ENCODE measurements at places on chromosomes 5 and 9. TPM values are rescaled to one million over a fixed set of nuclear protein-coding genes. Genes with fewer than 3 reads are reported as not detected.
A peak's percentile ranks its signal among the peaks of the same experiment; 100 is the strongest.

Gene FAM13B
- 53.3 TPM for polyA plus RNA-seq

Gene FOXI1
- 7.2 TPM for polyA plus RNA-seq

Gene LCN6
- not detected for polyA plus RNA-seq

Gene HARS2
- 46.7 TPM for polyA plus RNA-seq

Gene SEMA5A
- 42.6 TPM for polyA plus RNA-seq

DNA sequence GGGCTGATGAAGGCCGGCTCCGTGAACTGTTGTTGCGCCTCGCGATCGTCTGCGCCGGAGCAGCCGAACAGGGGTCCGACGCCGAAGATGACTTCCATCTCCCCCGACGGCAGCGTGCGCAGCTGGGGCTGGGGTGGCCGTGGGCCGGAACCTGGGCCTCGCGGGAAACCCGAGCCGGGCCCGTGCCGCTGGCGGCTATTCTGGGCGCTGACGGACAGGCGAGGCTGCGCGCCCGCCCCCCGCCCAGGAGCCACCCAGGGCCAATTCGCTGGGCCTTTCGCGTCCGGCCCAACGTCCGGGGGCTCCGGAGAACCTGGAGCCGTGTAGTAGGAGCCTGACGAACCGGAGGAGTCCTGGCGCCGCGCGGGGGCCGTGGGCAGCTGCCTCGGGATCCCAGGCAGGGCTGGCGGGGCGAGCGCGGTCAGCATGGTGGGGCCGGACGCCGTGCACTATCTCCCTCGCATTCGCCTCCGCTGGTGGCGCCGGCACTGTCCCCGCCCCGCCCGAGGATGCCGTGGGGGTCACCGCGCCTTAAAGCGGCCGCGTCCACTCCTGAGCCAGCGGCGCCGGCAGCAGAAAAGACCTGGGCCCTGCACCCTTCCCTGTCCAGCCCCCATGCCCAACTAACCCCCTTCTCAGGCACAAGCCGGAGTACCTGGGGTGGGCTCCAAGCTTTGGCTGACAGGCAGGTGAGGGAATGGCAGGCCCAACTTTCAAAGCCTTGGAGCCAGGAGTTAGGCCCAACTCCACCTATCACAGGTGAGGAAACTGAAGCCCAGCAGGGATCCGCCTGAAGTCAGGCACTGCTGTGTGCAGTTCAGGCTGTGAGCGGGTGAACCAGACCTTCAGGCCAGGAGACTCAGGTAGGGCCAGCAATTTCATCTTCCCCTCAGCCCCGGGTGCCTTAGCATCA lies at the start of gene PROB1:
TSS of gene PROB1 (minus strand) at position 451 of the 913 bp plus-strand sequence. CDS start at position 428, 23 bp downstream.
- no peak for DNase-seq

DNA sequence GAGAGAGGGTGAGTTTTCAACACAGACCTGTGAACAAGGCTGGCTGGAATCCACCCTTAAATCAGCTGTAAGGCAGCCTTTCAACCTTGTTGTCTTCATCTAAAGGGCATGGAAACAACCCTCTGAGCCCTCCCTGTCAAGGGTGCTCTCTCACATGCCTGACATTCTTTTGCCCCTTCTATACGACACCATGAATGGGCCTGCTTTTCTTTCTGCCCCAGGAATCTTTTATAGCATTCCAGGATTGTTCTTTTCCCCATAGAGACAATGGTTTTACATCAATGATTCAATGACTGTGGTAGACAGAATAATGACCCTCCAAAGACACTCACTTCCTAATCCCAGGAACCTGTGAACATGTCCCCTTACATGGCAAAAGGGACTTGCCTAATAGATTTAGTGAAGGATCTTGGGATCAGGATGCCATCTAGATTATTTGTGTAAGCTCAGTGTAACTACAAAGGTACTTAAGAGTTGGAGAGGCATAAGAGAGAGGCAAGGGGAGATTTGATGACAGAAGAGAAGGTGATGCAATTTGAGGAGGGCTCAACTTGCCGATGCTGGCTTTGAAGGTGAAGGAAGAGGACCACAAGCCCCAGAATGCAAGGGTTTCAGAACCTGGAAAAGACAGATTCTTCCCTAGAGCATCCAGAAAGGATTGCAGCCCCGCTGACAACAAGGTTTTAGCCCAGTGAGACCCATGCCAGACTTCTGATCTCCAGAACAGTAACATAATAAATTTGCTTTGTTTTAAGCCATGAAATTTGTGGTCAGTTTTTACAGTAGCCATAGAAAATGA lies 29.2 kb upstream of the HMHB1 start:
- DNase-seq: no peak

- no peak for DNase-seq
Observed at GRCh38 chr5:121748686-121749085, 103.0 kb upstream of the FTMT start.

DNA sequence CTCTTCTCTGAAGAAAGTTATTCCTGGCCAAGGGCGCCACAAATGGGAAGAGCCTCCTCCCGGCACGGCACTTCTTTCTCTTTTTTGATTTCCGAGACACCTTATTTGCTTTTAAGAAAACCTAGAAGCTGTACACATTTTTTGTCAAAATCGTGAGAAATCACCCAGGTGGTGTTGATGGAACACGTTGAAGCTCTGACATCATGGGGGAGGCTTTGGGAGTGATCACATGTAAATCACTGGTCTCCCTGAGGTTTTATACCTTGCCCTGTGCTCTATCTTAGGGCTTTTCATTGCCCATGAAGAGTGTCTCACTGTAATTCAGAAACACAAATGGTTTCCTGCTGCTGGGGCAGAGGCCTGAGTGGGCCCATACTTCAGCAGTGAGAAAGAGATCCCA lies 27.4 kb downstream of the SLC36A1 start:
- no peak for DNase-seq

DNA sequence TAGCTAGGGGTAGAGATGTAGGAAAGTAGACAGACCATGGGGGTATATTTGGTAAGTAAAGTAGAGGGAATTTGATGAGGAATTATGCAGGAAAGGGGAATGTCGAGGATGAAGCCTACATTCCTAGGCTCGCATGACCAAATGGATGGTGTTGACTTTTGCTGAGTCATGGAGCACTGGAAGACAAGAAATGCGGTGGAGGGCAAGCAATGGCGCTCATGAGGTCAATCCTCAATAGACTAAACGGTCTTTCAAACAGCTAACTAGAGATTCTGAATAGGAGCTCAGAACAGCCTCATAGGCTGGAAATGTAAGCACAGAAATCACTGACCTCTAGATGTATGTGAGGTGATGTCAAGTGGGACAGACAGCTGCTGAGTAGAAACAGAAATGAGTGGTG lies 50.7 kb upstream of the FST start:
- no peak for DNase-seq

DNA sequence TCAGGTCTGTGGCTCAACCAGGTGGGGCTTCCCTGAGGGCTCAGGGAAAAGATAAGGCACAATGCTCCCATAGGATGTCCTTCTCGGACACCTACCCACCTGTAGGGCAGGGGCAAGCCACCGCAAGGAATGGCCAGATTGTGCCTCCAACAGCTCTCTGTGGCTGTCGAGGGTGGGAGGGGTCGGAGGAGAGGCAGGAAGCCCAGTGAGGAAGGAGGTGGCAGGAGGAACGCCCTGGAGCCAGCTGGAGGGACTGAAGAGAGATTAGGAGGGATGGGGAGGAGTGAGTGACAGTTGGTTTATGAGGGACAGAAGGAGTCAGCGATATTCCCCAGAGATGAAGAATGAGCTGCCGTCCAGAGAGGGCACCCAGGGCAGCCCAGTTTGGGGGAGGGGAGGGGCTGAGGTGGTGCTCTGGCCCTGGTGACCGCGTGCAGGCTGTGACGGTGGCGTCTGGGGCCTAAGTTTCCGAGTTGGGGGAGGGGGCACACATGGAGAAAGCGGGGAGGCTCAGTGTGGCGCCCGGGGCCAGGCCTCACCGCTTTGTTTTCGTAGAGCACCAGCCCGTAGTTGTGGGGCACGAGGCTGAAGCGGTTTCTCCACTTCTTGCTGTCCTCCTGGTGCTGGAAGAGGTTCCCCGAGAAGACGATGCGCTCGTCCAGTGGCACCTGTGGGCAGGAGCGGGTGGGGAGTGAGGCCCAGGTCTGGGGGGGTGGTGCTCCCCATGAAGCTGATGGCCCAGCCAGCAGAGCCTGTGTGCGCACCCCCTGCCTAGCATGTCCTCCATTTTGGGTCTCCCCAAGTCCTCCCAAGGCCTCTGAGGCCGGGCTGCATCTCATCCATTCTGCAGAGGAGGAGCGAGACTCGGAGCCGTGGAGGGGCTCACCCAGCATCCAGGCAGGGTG lies 75.6 kb downstream of the LRSAM1 start:
- no peak for DNase-seq

- DNase-seq: no peak
Observed at GRCh38 chr9:135756576-135756975, 54.6 kb downstream of the KCNT1 start.

- no peak for DNase-seq
Observed at GRCh38 chr9:115169003-115169402, 51.0 kb upstream of the TNC start.

GRCh38 chr9:72827950-72828731 lies 124.7 kb downstream of the ALDH1A1 start:
- no peak for DNase-seq

DNA sequence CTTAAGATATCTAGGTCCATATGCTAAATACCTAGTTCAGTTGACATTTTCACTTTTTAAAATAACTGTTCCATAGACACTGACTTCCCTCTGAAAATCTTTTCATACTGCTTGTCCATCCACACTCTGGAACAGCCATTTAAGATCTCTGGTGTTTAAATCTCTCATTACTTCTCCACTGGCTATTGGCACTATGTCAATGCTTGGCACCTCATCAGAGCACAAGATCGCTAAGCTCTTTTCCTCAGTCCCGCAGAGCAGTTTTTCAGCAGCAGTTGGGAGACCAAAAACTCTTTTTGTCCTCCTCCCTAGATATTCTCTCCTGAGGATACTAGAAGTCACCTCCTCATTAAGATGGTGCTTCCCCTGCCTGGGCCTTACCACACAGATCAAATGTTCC lies 172.7 kb downstream of the KIAA0825 start:
- DNase-seq: no peak

DNA sequence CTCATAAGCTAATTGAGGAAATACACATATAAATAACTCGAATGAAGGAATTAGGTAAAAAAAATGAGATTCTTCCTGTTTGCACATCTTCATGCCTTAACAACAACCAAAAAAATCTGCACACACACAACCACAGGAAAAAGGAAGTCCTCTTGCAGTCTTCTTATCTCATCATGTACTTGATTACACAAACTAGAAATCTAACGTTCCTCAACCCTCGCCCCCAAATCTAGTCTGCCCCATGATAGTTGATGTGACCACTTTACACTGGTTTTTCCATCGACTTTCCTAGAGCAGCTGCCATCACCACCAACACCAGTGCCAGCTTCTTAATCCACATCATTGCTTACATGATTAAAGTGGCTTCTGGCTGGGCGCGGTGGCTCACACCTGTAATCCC lies 31.2 kb upstream of the RNU6ATAC start:
- no peak for DNase-seq

- no peak for DNase-seq
Observed at GRCh38 chr5:74864823-74865222, 1.4 kb downstream of the FAM169A start.

DNA sequence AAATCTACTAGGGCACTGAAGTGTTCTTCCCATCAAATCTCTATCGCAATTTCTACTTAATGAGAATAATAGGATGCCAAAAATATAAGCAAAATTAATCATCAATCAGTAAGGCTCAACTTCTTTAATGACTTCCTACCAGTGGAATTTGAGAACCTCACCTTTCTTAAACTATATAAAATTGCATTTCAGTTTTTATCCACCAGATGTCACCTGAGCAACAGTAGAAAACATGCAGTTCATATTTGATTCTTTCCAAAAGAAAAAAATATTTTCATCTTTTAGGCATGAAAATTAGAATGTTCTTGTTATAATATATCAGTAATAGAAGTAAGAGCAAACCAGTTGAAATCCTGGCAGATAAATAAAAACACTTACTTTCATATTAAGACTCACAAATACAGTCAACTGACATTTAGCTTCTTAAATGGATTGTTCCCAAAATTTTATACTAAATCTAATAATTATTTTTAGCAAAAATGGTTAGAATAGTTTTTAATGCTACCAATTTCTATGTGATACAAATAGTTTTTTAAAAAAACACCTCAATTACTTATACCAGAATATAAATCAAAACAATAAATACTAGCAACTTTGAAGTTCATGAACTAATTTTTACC lies 13.4 kb upstream of the CCDC112 start:
- DNase-seq: no peak

GRCh38 chr5:1343931-1344901 lies 683 bp downstream of the CLPTM1L start:
- no peak for DNase-seq

DNA sequence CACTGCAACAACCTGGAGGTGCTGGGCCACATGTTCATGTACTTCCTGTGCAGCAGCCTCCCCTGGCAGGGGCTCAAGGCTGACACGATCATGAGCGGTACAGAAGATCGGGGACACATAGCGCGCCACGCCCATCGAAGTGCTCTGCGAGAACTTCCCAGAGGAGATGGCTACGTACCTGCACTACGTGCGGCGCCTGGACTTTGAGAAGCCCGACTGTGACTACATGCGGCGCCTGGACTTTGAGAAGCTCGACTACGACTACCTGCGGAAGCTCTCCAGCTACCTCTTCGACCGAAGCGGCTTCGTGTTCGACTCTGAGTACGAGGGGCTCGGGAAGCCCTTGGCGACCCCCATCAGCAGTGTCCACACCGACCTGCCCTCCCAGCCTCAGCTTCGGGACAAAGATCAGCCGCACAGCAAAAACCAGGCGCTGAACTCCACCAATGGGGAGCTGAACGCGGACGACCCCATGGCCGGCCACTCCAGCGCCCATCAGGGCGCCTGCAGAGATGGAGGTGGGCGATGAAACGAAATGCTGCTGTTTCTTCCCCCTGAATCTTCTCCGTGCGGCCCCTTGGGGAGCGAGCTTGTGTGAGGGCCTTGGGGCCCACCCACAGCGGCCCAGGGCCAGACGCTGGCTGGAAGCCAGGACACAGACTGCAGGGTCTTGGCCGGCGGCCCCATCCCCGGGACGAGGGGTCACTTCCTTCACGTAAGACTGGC lies 56.5 kb downstream of the JAK2 start:
- DNase-seq: no peak

- DNase-seq: no peak
Observed at GRCh38 chr9:2023532-2023931, 8.4 kb downstream of the SMARCA2 start.

DNA sequence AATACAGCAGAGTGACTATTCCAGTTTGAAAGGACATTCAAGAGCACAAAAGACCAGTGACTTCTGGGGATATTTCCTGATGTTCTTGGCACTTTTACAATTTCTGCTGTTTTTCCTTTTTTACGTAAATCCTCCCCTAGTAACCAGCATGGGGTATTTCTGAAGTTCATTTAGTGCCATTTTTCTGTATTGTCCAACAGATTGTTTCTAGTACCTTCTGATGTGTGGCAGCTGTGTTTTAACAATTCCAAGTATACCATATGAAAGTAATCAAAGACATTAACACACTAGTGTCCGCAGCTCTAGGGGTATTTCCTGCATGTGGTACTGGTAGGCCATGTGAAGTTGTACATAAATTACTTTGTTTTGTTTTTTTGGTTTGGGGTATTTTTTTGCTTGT lies 53.0 kb upstream of the SMARCA2 start:
- peak; percentile 22 for DNase-seq
